ENCODE measurements at places on chromosomes 7 and 10.

GRCh38 chr10:121926671-121927317 lies 1.0 kb downstream of the ATE1 start:
- DNase-seq = no peak

DNA sequence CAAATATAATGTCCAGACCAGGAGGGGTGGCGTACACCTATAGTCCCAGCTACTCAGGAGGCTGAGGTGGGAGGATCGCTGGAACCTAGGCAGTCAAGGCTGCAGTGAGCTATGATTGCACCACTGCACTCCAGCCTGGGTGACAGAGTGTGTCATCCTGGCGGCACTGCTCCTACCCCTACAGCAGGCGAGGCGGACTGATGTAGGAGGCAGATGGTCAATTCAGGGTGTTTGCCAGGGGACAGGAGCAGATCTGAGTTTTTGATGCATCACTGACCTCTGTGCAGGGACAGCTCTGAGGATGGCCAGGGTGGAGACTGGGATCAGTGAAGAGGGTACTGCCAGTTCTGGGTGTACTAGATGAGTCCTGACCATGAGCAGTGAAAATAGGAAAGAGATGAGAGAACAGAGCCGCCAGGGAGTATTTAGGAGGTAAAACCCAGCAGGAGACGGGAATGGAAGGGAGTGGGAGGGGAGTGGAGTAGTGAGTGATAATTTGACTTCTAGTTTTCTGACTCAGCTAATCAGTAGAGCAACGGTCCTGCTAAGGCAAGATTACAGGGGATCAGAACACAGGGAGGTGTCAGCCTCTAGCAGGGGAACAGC lies 75.3 kb downstream of the HIP1 start:
- DNase-seq = no peak

- no peak for DNase-seq
Measured at GRCh38 chr7:101593556-101593955, 35.5 kb downstream of the MYL10 start.

DNA sequence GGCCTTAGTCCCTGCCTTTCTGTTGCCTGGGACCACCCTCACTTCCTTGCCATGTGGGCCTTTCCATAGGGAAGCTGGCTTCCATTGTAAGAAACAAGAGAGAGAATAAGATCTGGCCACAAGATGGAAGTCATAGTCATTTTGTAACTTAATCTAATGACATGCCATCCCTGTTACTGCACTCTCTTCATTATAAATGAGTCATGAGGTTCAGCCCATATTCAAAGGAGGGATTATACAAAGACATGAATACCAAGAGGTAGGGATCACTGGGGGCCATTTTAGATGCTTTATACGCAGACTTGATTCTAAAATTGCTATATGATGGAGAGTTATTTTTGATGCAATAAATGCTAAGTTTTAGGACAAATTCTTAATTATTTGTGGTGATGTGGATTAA lies 75.2 kb upstream of the CELF2 start:
- no peak for DNase-seq

- no peak for DNase-seq
Measured at GRCh38 chr10:51073453-51074237, 642 bp upstream of the PRKG1 start.

DNA sequence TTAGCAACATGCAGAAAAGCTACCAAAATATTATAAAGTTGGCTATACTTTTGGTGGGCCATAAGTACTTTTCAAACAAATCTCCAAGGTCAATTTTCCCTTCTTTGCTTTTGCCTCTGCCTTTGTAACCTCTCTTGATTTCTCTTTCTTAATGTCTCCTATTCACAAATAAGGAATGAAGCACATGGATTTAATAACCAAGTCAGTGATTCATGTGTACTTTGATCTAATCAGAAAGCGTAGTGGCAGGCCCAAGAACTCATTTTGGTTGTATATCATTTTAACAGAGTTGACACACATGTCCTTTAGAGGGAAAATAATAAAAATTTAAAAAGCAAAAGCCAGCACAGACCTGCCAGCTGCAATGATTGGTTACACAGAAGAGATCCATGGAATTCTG lies 93.7 kb downstream of the FZD1 start:
- no peak for DNase-seq
